ENCODE measurements at places on chromosomes 4 and X. TPM values are rescaled to one million over a fixed set of nuclear protein-coding genes. Genes with fewer than 3 reads are reported as not detected.
A peak's percentile ranks its signal among the peaks of the same experiment; 100 is the strongest.

DNA sequence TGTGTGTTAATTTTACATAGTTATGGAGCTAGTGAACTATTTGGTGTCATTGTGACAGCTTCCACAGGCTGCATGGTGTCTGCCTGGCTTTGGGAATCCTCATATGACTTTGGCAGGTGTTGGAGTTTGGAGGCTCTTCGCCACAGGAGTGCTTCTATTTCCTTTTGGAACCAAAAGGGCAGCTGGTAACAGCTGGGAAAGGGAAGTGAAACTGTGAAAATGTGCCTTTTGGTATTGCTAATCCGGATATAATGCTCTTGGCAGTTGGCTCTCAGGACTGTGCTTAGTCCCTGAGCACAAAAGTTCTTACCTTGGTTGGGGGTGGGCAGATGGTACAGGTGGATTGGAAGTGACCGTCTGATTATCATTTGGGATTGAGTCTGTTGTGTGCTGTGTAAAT is 18.1 kb downstream of the OFD1 start:
- no peak for DNase-seq
- no peak overlapping the region for H3K4me3 ChIP-seq
- H3K27me3 ChIP-seq: no peaks in the 10 kb centered on the region
- peaks cover 77% of the 10 kb centered on the region for H3K36me3 ChIP-seq

DNA sequence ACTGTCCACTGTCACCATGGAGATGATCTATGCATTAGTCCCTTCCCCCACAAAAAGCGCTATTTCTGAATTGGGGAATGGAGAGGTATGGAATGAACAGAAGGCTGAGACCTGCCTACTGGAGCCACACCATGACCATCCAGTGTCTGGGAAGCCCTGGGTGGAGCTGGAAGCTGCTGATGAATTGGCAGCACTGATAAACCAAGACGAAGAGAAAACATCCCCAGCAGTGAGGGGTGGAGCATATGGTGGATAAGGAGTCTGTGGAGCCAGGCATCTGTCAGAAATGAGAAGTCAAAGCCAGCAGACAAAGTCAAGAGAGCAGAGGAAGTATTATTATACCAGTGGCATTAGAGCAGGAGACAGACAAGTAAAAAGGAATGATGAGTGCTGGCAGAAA is 13.2 kb downstream of the CC2D2A start:
- no peak overlapping the region for H3K4me3 ChIP-seq
- H3K36me3 ChIP-seq: no peaks in the 10 kb centered on the region
- peak; percentile 56 for DNase-seq
- no peak overlapping the region for H3K27ac ChIP-seq
- H3K27me3 ChIP-seq: no peaks in the 10 kb centered on the region

DNA sequence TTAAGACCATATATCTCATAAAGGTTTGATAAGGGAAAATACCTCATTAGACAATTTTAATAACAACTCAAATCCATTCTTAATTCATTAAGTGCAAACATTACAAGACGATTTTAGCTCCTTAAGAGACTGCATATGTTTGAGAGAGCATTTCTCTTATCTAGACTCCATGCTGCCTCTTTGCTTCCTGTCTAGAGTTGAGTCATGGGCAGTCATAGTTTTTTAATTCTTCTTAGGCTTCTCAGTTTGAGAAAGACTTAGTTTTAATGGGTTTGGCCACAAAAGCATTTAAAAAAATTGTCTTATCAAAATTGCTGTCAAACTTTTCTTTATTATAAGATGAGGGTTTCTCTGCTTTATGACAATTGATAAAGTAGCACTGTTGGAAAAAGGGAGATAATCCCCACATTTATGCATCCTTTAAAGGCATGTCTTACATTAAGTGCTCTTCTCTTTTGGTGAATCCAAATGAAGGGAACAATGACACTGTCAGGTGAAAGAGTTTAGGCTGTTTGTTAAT is 713.4 kb downstream of the PCDH18 start:
- no peak overlapping the region for H3K27ac ChIP-seq
- H3K4me3 ChIP-seq: no peak overlapping the region
- no peaks in the 10 kb centered on the region for H3K27me3 ChIP-seq
- no peaks in the 10 kb centered on the region for H3K36me3 ChIP-seq

FAM120C gene
- total RNA-seq: 6.7 TPM

DCAF8L2 gene
- total RNA-seq: not detected

GRCh38 chr4:156396534-156396933 is 442.9 kb upstream of the CTSO start:
- DNase-seq: no peak
- no peak overlapping the region for H3K27ac ChIP-seq
- no peaks in the 10 kb centered on the region for H3K27me3 ChIP-seq
- H3K4me1 ChIP-seq: no peaks in the 10 kb centered on the region

GRCh38 chr4:128715616-128716015 is 93.9 kb upstream of the JADE1 start:
- H3K4me3 ChIP-seq: no peak overlapping the region
- peaks cover 2% of the 10 kb centered on the region for H3K4me1 ChIP-seq
- H3K36me3 ChIP-seq: no peaks in the 10 kb centered on the region
- no peak for DNase-seq

DNA sequence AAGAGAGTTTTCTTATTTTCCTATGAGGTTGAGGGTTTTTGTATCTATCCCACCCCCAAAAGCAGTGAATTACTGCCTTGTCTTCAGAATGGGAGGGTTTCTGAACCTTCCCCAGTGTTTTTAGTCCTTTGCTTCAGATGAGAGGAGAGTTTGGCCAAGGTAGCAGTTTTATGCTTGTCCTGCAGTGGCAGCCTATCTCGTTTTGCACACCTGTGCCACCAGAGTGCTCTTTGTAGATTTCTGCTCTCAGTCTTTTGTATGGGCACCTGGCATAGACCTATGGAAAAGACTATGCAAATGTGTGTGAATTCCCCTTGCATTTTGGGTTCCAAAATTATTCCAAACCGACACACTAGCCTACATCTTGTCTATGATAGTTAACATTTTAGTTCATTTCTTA is 5.8 kb downstream of the TBC1D19 start:
- H3K4me3 ChIP-seq: no peak overlapping the region
- no peaks in the 10 kb centered on the region for H3K36me3 ChIP-seq
- no peak for DNase-seq
- H3K27ac ChIP-seq: no peak overlapping the region
- no peaks in the 10 kb centered on the region for H3K4me1 ChIP-seq

GAGE13 gene
- 79.1 TPM for total RNA-seq

DNA sequence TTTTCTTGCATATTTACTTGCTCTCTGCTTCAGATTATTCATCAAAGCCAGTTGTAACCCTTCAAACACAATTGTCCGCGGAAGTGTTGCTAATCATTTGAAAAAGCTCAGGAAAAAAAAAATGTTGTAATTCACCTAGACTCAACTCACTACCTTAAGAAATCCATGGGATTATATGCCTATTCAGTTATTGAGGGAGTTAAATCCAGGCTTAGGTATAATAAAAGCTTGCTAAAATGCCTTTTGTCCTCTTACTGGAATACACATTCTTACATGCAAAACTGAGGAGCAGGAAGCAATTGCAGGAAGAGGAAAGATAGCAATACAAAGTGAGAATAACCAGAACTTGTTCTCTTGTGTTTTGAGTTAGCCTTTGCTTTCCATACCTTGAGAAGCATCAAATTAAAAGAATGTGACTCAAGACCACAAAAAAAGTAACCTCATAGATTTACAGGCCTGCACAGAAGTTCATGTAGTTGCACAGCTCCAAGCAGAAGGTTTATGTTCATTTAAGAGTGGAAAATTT is 91.4 kb upstream of the FAM241A start:
- no peak overlapping the region for H3K4me3 ChIP-seq
- H3K27ac ChIP-seq: no peak overlapping the region
- H3K27me3 ChIP-seq: no peaks in the 10 kb centered on the region
- DNase-seq: no peak

GRCh38 chr4:76781698-76782595 is 116.0 kb downstream of the SOWAHB start:
- no peak for DNase-seq
- no peak overlapping the region for H3K4me3 ChIP-seq
- peaks cover 11% of the 10 kb centered on the region for H3K27me3 ChIP-seq
- no peaks in the 10 kb centered on the region for H3K36me3 ChIP-seq
- H3K4me1 ChIP-seq: peaks cover 11% of the 10 kb centered on the region

- no peak overlapping the region for H3K27ac ChIP-seq
- no peaks in the 10 kb centered on the region for H3K4me1 ChIP-seq
- H3K4me3 ChIP-seq: no peak overlapping the region
- no peaks in the 10 kb centered on the region for H3K27me3 ChIP-seq
Observed at GRCh38 chrX:71056867-71057266, 11.3 kb downstream of the SNX12 start.

CDX4 gene
- total RNA-seq: not detected

- H3K4me3 ChIP-seq: no peak overlapping the region
- H3K27me3 ChIP-seq: no peaks in the 10 kb centered on the region
- H3K36me3 ChIP-seq: peaks cover 4% of the 10 kb centered on the region
- H3K4me1 ChIP-seq: peaks cover 13% of the 10 kb centered on the region
Observed at GRCh38 chr4:47838445-47838844, 578 bp upstream of the CORIN start.

GRCh38 chr4:7503559-7504249 is 69.0 kb upstream of the PSAPL1 start:
- peaks cover 76% of the 10 kb centered on the region for H3K27me3 ChIP-seq
- no peak overlapping the region for H3K27ac ChIP-seq
- DNase-seq: no peak
- H3K4me1 ChIP-seq: no peaks in the 10 kb centered on the region
- H3K36me3 ChIP-seq: no peaks in the 10 kb centered on the region

VEGFD gene
- 0.31 TPM for total RNA-seq

DNA sequence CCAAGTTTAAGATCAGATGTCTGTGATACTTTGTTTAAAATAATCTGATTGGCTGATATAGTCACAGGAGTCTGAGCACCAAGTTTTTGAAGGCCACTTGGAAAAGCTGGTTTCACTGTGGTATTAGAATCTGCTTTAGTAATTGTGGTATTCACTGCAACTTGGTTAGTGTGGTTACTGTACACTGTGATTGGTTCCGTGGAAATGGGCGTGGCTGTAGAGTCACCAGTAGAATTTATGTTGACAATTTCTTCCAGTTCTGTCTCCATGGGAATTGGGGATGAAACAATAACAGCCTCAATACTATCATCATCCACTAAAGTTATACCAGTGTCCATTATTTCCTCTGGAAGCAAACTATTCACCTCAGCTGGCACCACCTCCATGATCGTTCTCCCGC is 26.2 kb downstream of the LIN54 start:
- peaks cover 35% of the 10 kb centered on the region for H3K36me3 ChIP-seq
- no peaks in the 10 kb centered on the region for H3K27me3 ChIP-seq
- no peak overlapping the region for H3K4me3 ChIP-seq
- H3K4me1 ChIP-seq: peaks cover 3% of the 10 kb centered on the region
- DNase-seq: peak; percentile 28

DNA sequence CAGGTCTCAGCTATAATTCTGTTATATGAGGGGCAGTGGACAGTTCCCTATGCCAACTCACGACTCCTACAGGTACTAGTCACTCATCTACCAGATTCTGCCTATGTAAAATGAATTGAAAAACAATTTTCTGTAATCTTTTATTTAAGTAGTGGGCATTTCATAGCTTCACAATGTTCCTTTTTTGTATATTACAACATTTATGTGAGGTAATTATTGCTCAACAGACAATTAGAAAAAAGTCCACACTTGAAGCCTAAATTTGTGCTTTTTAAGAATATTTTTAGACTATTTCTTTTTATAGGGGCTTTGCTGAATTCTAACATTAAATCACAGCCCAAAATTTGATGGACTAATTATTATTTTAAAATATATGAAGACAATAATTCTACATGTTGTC is 20.4 kb downstream of the EREG start:
- H3K4me3 ChIP-seq: no peak overlapping the region
- DNase-seq: no peak
- H3K4me1 ChIP-seq: no peaks in the 10 kb centered on the region

HSFX1 gene
- not detected for total RNA-seq

DNA sequence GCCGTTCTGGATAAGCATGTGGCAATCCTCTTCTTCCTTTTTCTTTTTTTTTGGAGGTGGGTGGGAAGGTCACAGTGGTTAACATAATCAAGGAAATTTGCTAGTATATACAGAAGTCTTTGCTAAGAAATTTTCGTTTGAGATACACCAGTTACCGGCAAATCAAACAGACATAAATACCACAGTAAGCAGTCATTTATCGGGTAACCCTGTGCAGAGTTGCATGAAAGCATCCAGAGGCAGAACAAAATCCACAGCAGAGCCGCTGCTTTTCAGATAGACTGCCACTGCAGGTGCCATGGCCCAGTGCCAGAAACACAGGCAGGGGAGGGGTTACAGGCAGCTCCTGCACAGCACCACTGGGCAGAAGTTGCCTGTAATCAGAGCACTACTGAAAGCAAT is 179.1 kb upstream of the MAB21L2 start:
- H3K4me3 ChIP-seq: no peak overlapping the region
- no peak overlapping the region for H3K27ac ChIP-seq
- no peak for DNase-seq
- no peaks in the 10 kb centered on the region for H3K4me1 ChIP-seq
- H3K27me3 ChIP-seq: no peaks in the 10 kb centered on the region
- H3K36me3 ChIP-seq: no peaks in the 10 kb centered on the region

MBNL3 gene
- 0.63 TPM for total RNA-seq

DNA sequence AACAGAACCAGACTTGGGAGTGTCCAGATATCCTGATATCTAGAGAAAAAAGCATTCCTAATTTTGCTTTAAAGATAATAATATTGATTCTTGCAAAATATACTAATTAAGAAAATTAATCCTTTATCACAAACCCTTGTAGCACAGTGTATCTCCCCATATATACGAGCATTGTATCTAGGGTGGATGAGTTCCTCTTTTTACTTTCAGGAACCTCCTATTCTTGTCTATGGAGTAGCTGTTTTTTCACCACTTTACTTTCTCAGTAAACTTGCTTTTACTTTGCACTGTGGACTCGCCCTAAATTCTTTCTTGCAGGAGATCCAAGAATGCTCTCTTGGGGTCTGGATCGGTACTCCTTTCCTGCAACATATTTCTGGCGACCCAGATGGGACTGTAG is 103.9 kb downstream of the GLUD2 start:
- no peaks in the 10 kb centered on the region for H3K36me3 ChIP-seq
- no peak overlapping the region for H3K27ac ChIP-seq
- no peak overlapping the region for H3K4me3 ChIP-seq

DNA sequence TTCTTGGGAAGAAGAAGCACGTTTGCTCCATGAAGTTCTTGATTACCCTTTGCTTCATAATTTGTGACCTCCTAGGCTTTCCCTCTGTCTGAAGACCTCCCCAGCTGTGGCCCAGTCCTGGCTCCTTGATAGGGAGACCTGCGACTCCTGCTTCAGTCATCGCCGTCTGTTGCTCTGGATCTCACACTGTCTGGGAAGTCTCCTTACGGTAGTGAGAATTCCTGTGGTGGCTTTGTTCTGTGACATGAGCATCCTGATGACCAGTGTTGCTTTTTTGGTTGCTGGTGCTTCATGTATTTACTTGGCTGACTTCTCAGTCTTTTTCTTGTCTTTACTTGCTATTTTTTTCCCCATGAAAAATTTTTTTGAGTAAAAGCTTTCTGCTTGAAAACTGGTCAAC is 44.2 kb downstream of the JADE1 start:
- peaks cover 99% of the 10 kb centered on the region for H3K36me3 ChIP-seq
- no peaks in the 10 kb centered on the region for H3K4me1 ChIP-seq
- no peak overlapping the region for H3K27ac ChIP-seq
- no peak overlapping the region for H3K4me3 ChIP-seq

- H3K27ac ChIP-seq: no peak overlapping the region
- no peak overlapping the region for H3K4me3 ChIP-seq
- no peak for DNase-seq
- no peaks in the 10 kb centered on the region for H3K36me3 ChIP-seq
- no peaks in the 10 kb centered on the region for H3K27me3 ChIP-seq
Observed at GRCh38 chr4:20370274-20370673, 118.6 kb downstream of the SLIT2 start.
